ENCODE measurements at places on chromosomes 6 and 20. TPM values are rescaled to one million over a fixed set of nuclear protein-coding genes. Genes with fewer than 3 reads are reported as not detected.

DNA sequence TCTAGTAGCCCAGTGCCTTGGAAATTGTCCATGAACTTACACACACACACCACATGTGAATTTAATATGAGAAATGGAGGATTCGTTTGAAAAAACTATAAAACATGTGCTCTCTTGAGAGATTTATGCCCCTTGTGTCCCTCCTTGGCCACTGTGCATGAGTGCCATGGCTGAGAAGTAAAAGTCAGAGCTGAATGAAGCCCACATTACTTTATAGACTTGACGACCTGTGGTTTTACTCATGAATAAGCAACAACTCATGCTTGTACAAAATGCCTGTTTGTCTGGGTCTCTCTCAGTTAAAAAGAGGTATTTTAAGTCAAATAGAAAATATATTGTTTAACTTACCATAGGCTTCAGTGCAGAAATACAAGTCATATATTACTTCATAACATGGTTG, 102.7 kb downstream of the KCNQ5 start:
- peak; percentile 3 for DNase-seq

- DNase-seq = peak; percentile 15
Observed at GRCh38 chr6:142950291-142950690, 5.3 kb upstream of the HIVEP2 start.

DNA sequence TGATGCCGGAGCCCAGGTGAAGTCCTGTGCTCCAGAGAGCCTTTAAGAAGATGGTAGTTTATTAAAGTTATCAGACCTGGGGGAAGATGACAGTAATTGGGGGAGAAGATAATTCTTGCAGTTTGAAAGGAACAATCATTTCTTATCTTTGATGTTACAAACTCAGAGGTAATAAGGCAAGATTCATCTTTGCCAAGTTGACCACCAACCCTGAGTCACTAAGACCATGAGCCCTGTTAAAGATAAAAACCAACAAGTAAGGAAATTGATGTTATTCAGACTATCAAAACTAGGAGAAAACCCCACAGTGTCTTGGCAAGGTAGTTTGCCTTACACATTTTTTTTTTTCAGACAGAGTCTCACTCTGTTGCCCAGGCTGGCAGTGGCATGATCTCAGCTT, 73.1 kb downstream of the MKKS start:
- peak; percentile 63 for DNase-seq

- DNase-seq = no peak
Observed at GRCh38 chr6:1871724-1872315, 262.1 kb downstream of the FOXC1 start.

- no peak for DNase-seq
Observed at GRCh38 chr6:9745966-9746365, 668.9 kb downstream of the TFAP2A start.

DNA sequence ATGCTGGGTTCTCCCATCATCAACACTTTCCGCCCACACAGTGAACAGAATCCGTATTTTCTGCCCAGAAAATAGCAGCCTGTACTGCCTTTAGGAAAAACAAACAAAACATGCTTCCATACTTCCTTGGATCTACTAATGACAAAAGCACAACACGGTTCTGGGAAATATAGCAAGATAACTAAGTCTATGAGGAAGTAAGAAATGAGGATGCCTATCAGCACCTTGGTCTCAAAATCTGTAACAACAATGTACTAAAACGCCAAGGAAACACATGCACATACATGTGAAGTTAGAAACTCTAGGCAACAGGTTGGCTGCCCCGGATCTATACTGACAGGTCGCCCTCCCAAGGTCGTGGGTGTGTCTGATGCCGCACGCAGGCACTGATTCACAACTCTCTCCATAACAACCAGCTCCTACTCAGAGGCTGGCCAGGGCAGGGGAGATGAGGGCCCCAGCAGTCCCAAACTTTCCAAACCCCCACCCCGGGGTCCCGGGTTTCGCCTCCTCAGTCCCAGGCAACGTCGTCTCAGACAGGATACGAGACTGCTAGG, 710 bp downstream of the BTBD9 start:
- DNase-seq = peak; percentile 34

DNA sequence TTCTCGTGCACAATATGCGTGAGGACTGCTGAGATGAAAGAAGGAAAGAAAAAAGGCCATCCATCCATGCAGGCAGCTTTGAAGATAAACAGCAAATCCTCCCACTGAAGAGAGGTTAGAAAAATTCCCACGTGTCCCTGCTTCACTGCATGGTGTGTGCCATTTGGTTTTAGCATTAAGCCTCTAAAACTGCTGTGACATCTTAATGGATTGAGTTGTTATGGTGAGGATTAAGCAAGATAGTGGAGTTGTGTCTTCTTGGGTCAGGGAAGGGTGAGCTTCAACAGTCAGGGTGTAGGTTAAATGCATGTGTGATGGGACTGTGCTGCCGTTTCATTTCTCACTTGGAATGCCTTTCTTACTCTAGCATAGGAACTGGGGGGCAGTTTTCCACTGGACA, 50.5 kb downstream of the ZNF831 start:
- no peak for DNase-seq

DNA sequence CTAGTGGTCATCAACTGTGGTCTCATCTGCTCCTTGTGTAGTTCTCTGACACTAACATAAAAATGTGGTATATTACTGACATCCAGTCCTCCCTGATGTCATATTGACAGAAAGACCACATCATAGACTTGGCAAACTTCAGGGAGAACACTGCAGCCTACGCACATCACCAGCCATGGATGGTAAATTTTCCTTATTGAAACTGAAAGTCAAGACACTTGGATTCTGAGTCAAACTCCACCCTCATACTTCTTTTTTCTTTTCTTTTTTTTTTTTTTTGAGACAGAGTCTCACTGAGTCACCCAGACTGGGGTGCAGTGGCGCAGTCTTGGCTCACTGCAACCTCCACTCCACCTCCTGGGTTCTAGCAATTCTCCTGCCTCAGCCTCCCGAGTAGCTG, 25.4 kb downstream of the NDRG3 start:
- DNase-seq = peak; percentile 34

DNA sequence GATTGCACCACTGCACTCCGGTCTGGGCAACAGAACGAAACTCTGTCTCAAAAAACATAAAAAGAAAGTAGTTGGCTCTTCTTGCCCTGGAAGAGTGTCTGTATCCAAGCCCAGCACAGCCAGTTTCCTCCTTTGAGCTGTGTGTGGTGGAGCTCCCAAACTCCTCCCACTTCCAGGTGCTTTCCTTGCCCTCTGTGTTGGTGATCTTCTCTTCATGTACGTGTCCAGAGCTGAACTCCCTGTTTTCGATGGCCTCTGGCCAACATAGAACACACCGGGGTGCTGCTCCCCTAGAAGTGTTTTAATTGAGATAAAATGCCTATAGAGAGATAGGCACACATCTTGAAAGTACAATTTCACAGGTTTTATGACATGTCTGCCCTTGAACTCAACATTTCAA, 16.7 kb upstream of the SGK2 start:
- no peak for DNase-seq

- DNase-seq = peak; percentile 99
Observed at GRCh38 chr20:35312318-35312717, 20.1 kb upstream of the FAM83C start.

DNA sequence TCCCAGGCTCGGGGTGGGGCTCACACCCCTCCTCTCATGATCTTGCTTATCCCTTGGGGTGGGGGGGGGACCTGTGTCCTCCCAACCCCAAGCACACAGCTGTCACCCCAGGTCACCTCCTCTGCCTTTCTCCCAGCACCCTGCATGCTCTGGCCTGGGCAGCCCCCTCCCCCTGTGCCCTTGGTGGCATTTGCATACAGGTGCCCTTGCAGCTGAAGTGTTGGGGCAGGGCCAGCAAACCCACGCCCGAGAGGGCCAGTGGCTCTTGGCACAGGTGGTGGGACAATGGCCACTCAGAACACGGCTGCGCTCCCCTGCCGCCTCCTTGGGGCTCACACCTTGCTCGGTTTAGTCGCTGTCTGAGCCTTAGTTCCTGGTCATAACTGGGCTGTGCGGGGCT, 11.3 kb upstream of the MYT1 start:
- DNase-seq = no peak

DNA sequence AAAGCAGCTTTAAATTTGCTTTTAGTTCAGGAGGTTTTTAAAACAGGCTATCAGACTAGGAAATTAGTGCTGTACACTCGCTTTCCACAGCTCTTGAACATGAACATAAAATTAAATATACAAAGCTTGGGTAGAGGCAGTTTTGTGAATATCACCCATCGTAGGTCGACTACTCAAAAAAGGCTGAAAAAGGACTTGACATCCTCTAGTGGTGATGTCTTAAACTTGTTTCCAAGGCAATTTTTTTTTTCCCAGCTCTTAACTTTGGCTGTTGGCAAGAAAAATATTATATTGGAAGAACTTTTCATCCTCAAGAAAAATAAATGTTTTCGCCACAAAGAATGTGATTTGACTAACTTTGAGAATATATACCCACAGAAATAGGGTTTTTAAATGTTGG, 2.9 kb downstream of the MAP7 start:
- DNase-seq = peak; percentile 25

The OLIG3 gene
- total RNA-seq = not detected

The SLC17A4 gene
- not detected for total RNA-seq

The TRDN gene
- total RNA-seq = not detected

The HLA-DOB gene
- not detected for total RNA-seq

The RWDD2A gene
- 3.0 TPM for total RNA-seq

The EPB41L2 gene
- total RNA-seq = 33.2 TPM

The GNAS gene
- 853 TPM for total RNA-seq

The CCM2L gene
- total RNA-seq = not detected

The SPATA2 gene
- total RNA-seq = 6.6 TPM

The SEL1L2 gene
- not detected for total RNA-seq

The CST4 gene
- total RNA-seq = not detected

The MLN gene
- total RNA-seq = not detected

The ZBTB46 gene
- total RNA-seq = 3.4 TPM

The TUBB2B gene
- total RNA-seq = 26.7 TPM

The MYH7B gene
- not detected for total RNA-seq
